ENCODE measurements at places on chromosomes 1 and 21. TPM values are rescaled to one million over a fixed set of nuclear protein-coding genes. Genes with fewer than 3 reads are reported as not detected.

- no peak for DNase-seq
Measured at GRCh38 chr1:23211955-23212354, 5.3 kb downstream of the HTR1D start.

GRCh38 chr1:226732856-226733291 lies 6.2 kb downstream of the ITPKB start:
- no peak for DNase-seq

The EXTL1 gene
- total RNA-seq, result not detected

The TBX19 gene
- total RNA-seq, result 3.1 TPM

- DNase-seq, result no peak
Measured at GRCh38 chr21:42411197-42411869, 7.6 kb downstream of the UBASH3A start.

The DIO1 gene
- not detected for total RNA-seq

DNA sequence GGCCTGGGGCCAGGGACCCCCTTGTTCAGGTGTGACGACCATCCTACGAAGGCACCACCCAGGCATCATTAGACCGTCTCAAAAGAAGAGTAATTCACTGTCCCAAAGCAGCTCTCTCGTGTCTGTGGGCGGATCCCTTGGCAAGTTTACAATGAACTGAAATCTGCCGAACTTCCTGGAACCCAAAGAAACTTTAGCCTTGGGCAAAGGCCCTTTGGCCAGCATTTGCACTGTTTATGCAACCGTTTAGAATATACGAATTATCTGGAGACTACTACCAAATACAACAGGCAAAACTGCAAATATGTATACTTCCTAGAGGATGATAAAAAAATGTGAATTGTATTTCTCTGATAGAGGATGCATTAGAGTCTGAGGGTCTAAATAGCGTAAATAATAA lies 1.4 kb upstream of the SOD1 start:
- no peak for DNase-seq

- DNase-seq, result peak; percentile 55
Measured at GRCh38 chr1:39799770-39800470, 11.3 kb upstream of the BMP8B start.

The FAM43B gene
- total RNA-seq, result not detected
